ENCODE measurements at places on chromosomes 6 and 20.

DNA sequence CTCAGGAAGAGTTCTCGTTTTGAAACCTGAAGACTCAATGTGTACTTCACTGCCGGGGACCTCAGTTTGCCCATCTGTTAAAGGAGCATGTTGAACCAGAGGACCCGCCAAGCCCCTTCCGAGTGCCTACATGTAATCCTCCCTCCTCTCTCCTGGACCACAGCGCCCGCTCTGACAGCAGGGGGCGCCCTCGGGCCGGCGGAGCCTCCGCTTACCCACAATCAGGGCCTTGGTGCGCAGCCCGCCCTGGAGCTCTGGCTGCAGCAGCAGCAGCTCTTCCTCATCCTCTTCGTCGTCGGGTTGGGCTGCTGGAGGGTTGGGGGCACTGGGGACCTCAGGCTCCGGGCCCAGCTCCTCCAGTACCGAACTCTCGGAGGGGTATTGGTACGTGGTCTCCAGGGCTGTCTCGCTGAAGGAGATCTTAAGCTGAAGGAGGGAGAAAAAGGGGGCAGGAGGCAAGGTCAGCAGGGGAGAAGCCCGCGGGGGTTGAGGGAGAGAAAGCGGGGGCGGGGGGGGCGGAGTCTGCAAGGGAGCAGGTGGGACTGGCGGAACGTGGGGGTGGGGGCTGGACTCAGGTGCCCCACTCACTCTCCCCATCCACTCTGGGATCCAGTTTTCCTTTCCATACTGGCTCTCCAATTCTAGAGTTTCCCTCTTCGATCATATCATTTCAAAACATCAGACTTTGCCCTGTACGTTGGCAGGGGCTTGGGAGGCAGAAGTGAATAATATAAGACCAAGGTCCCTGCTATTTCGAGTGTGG is 6.3 kb upstream of the DHX16 start:
- peak; percentile 27 for DNase-seq

DNA sequence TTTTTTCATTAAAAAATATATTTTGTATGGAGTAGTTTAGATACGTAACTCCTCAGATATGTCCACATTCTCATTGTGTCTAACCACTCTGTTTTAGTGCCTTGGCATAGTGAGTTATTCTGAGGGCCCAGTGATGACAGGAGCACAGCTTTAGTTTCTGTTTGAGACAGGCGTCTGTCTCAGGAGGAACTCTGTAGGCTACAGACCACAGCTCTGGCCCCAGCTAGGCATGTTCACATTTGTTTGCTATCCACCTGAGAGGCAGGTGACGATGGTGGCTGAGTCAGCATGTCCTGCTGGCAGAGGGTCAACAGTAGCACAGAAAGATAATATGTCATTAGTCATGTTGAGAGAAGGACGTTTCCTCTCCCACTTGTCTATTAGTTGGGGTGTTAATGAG is 16.3 kb downstream of the LRRC1 start:
- DNase-seq, result no peak

DNA sequence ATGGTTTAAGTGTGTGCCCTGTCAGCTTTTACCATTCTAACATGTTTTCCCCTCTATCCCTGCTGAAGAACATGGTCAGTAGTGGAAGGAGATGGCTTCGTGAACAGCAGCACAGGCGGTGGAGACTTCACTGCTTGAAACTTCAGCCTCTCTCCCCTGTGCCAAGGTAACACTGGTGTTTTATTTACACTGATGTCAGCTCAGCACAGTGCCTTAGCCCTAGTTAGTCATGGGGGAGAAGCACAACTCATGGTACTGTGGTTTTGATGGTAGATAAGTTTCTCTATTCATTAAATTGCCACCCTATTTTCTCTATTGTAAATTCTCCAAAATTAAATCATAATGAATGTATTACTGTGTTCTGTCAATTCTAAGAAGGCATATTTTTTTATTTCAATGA is 56.6 kb downstream of the MTHFD1L start:
- DNase-seq, result no peak

GRCh38 chr20:63060057-63060991 is 53.6 kb upstream of the BHLHE23 start:
- no peak for DNase-seq

DNA sequence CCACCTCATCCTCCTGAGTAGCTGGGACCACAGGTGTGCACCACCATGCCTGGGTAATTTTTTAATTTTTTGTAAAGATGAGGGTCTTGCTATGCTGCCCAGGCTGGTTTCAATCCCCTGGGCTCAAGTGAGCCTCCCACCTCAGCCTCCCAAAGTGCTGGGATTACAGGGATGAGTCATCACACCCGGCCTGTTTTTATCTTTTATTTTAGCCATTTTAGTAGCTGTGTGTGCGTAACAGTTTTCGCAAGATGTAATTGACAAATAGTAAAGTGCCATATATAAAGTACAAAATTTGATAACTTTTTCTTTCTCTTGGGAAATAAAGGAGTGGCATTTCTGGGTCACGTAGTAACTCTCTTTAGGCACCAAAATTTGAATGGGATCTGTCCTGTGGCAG is 21.4 kb downstream of the SNAI1 start:
- DNase-seq, result no peak
